ENCODE measurements at places on chromosomes 3 and 15.
A peak's percentile ranks its signal among the peaks of the same experiment; 100 is the strongest.

GRCh38 chr3:126570103-126570541 lies 11.4 kb upstream of the C3orf22 start:
- DNase-seq = no peak

DNA sequence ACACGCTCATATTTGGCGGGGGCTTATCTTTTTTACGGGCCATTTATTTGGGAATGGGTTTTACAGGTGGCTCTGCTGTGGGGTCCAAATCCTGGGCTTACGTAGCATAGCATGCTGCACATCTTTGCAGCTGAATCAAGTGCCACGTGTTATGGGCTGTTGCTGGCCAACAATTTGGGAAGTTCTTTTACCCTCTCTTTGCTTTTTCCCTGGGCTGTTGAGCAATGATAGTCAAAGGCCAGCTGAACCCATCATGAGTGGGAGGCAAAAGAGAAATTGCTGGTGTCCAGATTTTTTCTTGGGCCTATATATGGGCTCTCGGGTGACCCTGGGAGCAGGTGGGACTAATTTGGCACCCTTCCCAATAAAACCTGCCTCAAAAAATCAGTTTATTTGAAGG lies 209.3 kb upstream of the SATB1 start:
- peak; percentile 1 for DNase-seq

GRCh38 chr3:151875759-151876158 lies 2.3 kb downstream of the SUCNR1 start:
- DNase-seq = peak; percentile 55

DNA sequence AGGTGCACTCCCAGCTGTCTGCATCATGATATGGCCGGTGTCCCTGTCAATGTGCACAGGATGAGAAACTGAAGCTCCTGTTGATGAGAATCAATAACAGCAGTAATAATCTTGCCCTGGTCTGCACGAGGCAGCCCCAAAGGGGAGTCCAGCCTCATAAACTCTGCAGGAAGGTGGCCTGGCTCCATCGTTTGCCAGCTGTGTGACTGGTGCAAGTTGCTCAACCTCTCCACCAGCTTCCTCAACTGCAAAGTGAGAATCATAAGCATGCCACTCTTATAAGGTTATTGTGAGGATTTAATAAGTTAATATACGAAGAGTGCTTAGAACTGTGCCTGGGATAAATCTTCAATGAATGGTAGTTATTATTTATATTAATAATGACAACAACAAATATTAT lies 203.4 kb upstream of the HES1 start:
- DNase-seq = no peak

GRCh38 chr3:4720316-4721075 lies 227.3 kb downstream of the ITPR1 start:
- DNase-seq = peak; percentile 89
